CD8-positive, alpha-beta memory T cell (primary cell): ENCODE measurements at places on chromosomes 1 and 21.

- H3K27ac ChIP-seq = no peak overlapping the region
- no peaks in the 10 kb centered on the region for H3K27me3 ChIP-seq
- H3K4me1 ChIP-seq = no peaks in the 10 kb centered on the region
- no peak overlapping the region for H3K4me3 ChIP-seq
Observed at GRCh38 chr1:68811806-68812205, 314.9 kb upstream of the DEPDC1 start.

DNA sequence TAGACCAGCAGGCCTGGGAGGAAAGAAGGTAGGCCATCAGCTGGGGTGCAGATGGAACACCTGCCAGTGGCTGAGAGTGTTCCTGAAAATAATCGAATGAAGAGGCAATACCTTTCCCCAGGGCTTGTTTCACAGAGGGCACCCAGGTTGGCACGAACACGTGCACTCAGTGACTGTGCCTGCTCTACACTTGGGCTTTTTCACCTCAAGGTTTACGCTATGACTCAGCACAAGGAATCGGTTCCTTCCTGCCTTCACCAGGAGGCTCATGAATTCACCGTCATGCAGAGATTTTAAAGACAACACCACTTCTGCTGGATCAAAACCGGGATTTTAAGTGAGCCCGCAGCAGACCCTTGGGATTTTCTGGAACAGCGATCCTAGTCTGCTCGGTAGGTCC lies 118.5 kb upstream of the ADAR start:
- no peak overlapping the region for H3K4me3 ChIP-seq
- H3K4me1 ChIP-seq = no peaks in the 10 kb centered on the region
- no peaks in the 10 kb centered on the region for H3K27me3 ChIP-seq
- no peak overlapping the region for H3K27ac ChIP-seq
- no peaks in the 10 kb centered on the region for H3K36me3 ChIP-seq

DNA sequence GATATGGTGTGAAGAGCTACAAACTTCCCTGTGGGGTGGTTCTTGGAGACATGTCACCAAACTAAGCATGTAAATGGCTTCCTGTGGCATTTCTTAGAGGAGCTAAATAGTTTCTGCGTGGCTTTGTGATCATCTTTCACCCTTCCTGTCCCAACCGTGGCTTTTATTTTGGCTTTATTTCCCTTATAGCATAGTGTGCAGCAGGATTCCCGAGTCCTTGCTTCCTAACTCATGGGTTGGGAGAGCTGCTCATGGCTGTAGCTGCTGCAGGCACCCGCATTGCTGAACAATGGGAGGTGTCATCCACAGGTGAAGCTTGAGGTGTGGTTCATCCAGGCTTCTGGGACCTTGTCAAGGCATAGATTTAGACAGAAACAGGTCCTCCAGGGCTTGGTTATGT lies 192.0 kb downstream of the SDCCAG8 start:
- H3K36me3 ChIP-seq = no peaks in the 10 kb centered on the region
- peak; percentile 43 for DNase-seq
- no peak overlapping the region for H3K27ac ChIP-seq
- H3K27me3 ChIP-seq = no peaks in the 10 kb centered on the region

- no peak overlapping the region for H3K27ac ChIP-seq
- no peak for DNase-seq
- H3K4me3 ChIP-seq = no peak overlapping the region
- no peaks in the 10 kb centered on the region for H3K27me3 ChIP-seq
Observed at GRCh38 chr1:170114906-170115305, 30.9 kb upstream of the NTMT2 start.
